GM19239 (cell line): ENCODE measurements at places on chromosomes 1 and 21.
A peak's percentile ranks its signal among the peaks of the same experiment; 100 is the strongest.

- DNase-seq, result no peak
Measured at GRCh38 chr21:34661848-34662247, 6.9 kb upstream of the CLIC6 start.

GRCh38 chr1:54014009-54014629 is 3.9 kb downstream of the LDLRAD1 start:
- DNase-seq, result no peak

DNA sequence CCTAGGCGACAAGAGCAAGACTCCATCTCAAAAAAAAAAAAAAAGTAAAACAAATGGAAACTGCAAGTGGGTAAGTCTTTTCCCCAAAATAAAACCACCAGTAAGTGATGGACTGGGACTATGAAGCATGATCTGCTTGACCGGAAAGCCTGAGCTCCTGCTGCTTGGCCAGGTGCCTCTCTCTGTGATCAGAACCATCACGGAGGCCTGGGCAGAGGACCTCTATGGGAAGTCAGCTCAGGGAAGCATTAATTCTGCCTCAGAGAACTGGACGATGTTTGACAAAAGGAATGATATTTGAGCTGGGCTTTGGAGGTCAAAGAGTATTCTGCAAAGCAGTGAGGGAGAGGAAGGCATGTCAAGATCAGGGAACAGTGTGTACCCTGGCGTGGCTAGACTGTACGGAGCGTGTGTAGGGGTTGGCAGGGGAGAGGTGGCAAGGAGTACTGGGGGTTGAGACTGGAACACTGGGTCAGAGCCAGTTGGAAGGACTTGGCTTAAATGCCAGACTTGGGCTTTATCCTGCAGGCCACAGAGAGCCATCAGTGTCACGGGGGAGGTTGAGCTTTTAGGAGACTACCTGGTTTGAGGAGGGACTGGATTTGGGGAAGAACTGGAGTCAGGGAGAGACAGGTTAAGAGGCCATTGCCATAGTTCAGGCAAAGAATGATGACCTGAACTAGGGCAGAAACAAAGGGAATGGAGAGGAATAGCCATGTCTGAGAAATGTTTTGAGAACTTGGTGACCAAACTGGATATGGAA is 16.4 kb downstream of the ATP1A2 start:
- DNase-seq, result no peak

DNA sequence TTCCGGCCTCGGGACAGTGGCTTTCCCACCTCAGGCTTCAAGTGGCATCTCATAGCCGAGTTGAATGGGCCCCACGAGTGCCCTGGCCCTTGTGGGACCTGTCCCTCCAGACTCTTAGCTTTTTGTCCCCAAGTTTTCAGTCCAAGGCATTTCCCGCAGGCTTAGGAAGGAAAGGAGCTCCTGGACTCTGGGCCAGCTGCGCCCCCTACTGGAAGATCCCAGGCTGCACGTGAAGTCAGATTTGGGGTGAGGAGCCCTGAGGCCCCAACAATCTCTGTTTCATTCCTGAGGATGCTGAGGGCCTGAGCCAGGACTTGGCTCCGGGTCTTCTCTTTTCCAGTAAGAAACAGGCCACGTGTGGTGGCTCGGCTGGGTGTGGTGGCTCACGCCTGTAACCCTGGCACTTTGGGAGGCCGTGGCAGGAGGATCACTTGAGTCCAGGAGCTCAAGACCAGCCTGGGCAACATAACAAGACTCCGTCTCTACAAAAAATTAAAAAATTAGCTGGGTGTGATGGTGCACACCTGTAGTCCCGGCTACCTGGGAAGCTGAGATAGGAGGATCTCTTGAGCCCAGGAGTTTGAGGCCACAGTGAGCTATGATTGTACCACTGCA is 67.4 kb downstream of the ARHGEF10L start:
- DNase-seq, result peak; percentile 54

DNA sequence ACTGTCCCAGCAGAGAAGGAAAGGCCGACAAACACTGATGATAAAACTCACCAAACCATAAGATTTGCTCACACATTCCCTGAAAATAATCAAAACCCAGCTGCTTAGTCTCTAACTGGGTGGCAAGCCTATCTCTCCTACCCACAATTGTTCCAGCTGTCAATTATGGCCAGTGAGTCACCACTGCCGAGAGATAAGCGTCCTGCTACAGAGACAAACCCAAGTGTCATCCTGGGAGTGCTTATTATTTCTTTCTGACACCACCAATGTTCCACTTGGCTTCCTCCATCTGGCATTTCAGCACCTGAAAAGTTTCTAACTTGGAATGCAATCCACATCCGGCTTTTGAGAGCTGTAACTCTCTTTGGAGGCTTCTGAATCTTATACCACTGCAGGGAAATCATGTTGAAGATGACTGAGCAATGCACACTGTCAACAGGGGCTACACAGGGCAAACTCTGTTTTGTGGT is 51.5 kb upstream of the VAV3 start:
- no peak for DNase-seq

- no peak for DNase-seq
Measured at GRCh38 chr1:64047549-64047996, 155.8 kb upstream of the UBE2U start.

GRCh38 chr1:90273241-90273774 is 278.4 kb downstream of the ZNF326 start:
- DNase-seq, result no peak

- DNase-seq, result no peak
Measured at GRCh38 chr1:221469476-221469875, 272.4 kb downstream of the DUSP10 start.
